ENCODE measurements at places on chromosomes 11 and 22.

DNA sequence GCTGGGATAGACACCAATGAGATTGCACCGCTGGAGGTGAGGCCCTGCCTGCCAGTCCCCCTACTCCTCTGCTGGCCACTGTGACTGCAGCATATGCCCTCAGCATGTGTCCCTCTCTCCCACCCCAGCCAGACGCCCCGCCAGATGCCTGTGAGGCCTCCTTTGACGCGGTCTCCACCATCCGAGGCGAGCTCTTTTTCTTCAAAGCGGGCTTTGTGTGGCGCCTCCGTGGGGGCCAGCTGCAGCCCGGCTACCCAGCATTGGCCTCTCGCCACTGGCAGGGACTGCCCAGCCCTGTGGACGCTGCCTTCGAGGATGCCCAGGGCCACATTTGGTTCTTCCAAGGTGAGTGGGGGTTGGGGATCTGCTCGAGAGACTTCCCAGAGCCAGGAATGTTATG, 5.7 kb upstream of the SMARCB1 start:
- DNase-seq: no peak

GRCh38 chr11:33172996-33173395, 11.7 kb upstream of the CSTF3 start:
- DNase-seq: no peak

GRCh38 chr22:41848468-41848867, 15.6 kb downstream of the SREBF2 start:
- no peak for DNase-seq

- DNase-seq: no peak
Measured at GRCh38 chr22:25375683-25376082, 156.2 kb downstream of the CRYBB2 start.

Measured in stimulated activated CD8-positive, alpha-beta memory T cell treated with anti-CD3 and anti-CD28 coated beads, Interleukin-4, amount 100 ng/mL, for 1 hour (primary cell).